ENCODE measurements at places on chromosomes 7 and 10.

GRCh38 chr10:12617191-12618175, 268.1 kb downstream of the CAMK1D start:
- peaks cover 8% of the 10 kb centered on the region for H3K4me1 ChIP-seq
- H3K27ac ChIP-seq = no peak overlapping the region
- H3K36me3 ChIP-seq = peaks cover under 1% of the 10 kb centered on the region

DNA sequence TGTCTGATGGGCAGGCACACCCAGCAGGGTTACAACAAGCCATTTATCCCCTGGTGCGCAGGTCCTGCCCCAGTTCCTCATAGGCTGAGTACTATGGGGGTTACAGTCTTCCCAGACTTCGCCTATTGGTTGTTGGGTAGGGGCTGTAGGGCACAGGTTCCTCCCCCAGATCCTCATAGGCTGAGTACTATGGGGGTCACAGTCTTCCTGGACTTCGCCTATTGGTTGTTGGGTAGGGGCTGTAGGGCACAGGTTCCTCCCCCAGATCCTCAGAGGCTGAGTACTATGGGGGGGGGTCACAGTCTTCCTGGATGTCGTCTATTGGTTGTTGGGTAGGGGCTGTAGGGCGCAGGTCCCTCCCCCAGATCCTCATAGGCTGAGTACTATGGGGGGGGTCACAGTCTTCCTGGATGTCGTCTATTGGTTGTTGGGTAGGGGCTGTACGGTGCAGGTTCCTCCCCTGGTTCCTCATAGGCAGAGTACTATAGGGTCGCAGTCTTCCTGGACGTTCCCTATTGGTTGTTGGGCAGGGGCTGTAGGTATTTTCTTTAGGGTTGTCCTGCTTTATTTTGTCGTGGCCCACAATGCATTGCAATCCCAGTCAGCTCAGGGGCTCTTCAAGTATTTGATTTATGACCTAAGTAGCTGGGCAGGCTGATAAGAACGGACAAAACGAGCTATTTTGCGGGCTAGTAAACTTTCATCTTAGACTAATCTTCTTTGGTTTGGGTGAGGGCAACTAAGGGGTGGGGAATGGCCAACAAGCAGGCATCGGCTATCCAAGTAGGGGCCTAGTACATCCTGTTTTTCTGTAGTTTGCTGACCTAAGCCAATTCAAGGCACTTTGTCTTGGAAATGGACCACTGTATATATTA, 3.4 kb downstream of the LRRC27 start:
- no peak overlapping the region for H3K4me3 ChIP-seq
- peaks cover 5% of the 10 kb centered on the region for H3K36me3 ChIP-seq
- no peak overlapping the region for H3K27ac ChIP-seq
- H3K27me3 ChIP-seq = peaks cover 1% of the 10 kb centered on the region
- no peak for DNase-seq

GRCh38 chr7:138431517-138431916, 28.5 kb upstream of the TRIM24 start:
- peaks cover 3% of the 10 kb centered on the region for H3K27me3 ChIP-seq
- no peak for DNase-seq
- peaks cover 2% of the 10 kb centered on the region for H3K36me3 ChIP-seq
- H3K4me1 ChIP-seq = no peaks in the 10 kb centered on the region
- H3K4me3 ChIP-seq = no peak overlapping the region

DNA sequence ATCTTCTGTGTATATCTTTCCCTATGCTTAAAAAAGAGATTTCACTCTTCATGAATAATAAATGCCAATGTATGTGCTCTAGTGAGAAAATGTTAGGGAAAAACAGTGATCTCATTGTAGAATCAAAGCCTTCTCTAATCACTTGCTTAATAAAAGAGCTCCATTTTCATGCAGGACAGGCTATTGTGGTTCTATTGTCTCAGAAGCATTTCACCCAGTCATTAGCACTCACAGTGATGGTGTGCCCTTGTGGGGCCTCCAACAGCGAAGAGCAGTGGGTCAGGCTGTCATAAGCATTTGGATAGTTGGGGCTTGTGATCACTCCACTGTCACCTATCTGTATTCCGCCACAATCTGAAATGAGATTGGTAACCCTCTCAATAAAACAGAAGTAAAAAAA, 83.9 kb upstream of the RSU1 start:
- no peaks in the 10 kb centered on the region for H3K27me3 ChIP-seq
- peaks cover 5% of the 10 kb centered on the region for H3K4me1 ChIP-seq
- H3K27ac ChIP-seq = no peak overlapping the region

DNA sequence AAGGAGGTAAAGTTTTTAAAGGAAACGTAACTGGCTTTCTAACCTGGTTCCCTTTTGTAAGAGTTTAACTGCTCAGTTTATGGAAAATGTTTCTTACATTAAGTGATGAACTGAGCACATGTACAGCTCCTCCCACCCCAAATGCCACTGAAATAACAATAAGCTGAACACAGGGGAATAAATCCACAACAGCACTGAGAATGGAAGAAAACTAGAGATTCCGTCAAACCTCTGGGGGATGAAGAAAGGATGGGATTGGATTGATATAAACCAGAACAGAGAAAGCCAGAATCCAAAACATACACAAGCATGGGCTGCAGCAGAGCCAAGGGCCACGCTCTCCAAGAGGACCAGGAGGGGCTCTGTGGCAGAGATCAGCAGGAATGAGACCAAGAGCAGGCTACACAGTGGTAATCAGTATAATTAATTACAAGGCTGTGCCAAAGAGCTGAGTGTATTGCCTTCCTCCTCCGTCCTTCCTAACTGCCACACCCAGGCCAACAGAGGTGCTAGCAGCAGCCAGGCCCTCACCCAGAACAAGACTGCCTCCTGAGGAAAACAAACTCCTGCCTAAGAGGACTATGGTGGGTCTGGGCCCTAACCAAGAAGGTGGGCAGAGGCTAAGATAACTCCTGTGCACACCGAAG, 73.9 kb downstream of the KIAA1549 start:
- H3K4me3 ChIP-seq = no peak overlapping the region
- no peak for DNase-seq
- H3K27ac ChIP-seq = no peak overlapping the region
- no peaks in the 10 kb centered on the region for H3K36me3 ChIP-seq

- no peaks in the 10 kb centered on the region for H3K36me3 ChIP-seq
- H3K4me1 ChIP-seq = no peaks in the 10 kb centered on the region
Measured at GRCh38 chr7:34596887-34597286, 61.1 kb upstream of the NPSR1 start.

- no peak overlapping the region for H3K27ac ChIP-seq
- no peak for DNase-seq
- H3K36me3 ChIP-seq = no peaks in the 10 kb centered on the region
- no peaks in the 10 kb centered on the region for H3K4me1 ChIP-seq
Measured at GRCh38 chr10:572696-573095, 116.8 kb downstream of the DIP2C start.

DNA sequence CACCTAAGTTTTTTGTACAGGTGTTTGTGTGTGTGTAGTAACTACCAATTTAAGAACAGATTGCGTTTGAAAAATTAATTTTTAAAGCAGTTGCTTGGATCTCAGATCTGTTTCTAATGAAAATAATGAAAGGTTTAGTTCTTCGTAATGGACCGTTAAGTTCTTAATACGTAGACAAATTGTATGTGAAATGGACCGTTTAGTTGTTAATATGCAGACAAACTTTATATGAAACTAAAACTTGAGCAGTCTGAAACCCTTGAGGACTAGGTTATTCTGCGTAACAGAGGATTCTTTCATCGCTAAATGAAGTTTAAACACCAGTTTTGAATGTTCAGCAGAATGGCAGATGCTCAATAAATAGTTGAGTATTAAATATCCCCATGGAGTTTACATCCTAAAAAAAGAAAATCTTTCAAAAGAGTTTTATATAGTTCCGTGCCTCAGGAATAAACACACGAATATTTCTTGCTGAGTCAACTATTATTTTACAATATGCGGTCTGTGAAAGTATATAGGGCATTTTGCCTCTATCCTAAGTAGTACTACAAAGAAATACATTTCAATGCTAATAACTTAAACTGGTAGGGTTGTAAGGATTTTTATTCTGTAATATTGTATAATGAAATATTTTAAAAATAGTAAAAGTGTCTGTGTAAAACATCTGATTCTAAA, 1.2 kb downstream of the DBF4 start:
- H3K4me3 ChIP-seq = peak overlapping the region; percentile 77
- peaks cover 42% of the 10 kb centered on the region for H3K36me3 ChIP-seq
- peak overlapping the region; percentile 93 for H3K27ac ChIP-seq
- H3K27me3 ChIP-seq = no peaks in the 10 kb centered on the region
- peaks cover 45% of the 10 kb centered on the region for H3K4me1 ChIP-seq
- no peak for DNase-seq

DNA sequence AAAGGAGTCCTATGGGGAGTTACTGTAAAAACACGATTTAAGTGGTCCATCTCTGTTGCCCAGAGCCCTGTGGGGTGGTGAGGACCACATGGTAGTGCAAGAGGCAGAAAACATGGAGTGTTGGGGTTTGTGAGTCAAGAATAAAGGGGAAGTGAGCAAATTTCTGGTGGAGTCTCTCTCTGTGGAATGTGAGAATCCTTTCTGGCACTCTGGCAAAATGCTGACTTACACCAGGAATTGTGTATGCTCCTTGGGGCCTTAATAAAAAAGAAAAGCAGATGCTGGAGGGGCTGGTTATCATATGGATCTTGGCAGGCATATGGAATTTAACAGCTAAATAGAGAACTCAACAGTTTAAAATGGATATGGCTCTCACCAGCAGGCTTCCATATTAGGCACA, 486.0 kb downstream of the TNS3 start:
- H3K4me3 ChIP-seq = no peak overlapping the region
- no peak overlapping the region for H3K27ac ChIP-seq
- no peak for DNase-seq
- H3K27me3 ChIP-seq = no peaks in the 10 kb centered on the region
- H3K4me1 ChIP-seq = no peaks in the 10 kb centered on the region

- H3K36me3 ChIP-seq = no peaks in the 10 kb centered on the region
- no peaks in the 10 kb centered on the region for H3K27me3 ChIP-seq
- no peak overlapping the region for H3K27ac ChIP-seq
- no peak for DNase-seq
Measured at GRCh38 chr7:15998617-15999016, 312.1 kb upstream of the MEOX2 start.

DNA sequence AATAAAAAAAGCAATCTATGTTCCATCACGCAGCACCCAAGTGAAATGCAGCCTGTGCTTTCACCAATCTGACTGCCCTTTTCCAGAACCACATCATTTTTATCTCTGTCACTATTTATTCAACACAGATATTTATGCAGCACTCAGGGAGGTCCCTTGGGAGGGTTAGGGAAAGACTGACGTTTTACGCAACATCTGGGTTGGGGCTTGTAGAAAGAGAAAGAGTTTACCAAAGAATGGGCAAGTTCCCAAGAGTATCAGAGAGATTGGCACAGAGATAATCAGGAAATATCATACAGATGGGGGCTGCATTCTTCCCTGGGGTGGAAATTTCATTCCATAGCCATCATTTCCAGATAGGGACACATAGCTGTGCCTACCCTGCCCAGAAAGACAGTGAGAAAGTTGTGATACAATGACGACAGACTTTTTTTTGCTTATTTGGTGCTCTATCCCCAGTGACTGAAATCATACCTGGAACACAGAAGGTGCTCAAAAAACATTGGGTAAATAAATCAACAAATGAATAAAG, 474.2 kb downstream of the CALN1 start:
- no peak overlapping the region for H3K4me3 ChIP-seq
- no peaks in the 10 kb centered on the region for H3K27me3 ChIP-seq
- H3K36me3 ChIP-seq = no peaks in the 10 kb centered on the region
- no peak overlapping the region for H3K27ac ChIP-seq

GRCh38 chr7:132497098-132497497, 79.2 kb downstream of the PLXNA4 start:
- H3K27ac ChIP-seq = no peak overlapping the region
- no peaks in the 10 kb centered on the region for H3K36me3 ChIP-seq
- no peak overlapping the region for H3K4me3 ChIP-seq
- DNase-seq = no peak
- H3K27me3 ChIP-seq = no peaks in the 10 kb centered on the region

- H3K4me3 ChIP-seq = no peak overlapping the region
- H3K27ac ChIP-seq = no peak overlapping the region
- DNase-seq = no peak
Measured at GRCh38 chr10:113274176-113274829, 278.6 kb upstream of the HABP2 start.

DNA sequence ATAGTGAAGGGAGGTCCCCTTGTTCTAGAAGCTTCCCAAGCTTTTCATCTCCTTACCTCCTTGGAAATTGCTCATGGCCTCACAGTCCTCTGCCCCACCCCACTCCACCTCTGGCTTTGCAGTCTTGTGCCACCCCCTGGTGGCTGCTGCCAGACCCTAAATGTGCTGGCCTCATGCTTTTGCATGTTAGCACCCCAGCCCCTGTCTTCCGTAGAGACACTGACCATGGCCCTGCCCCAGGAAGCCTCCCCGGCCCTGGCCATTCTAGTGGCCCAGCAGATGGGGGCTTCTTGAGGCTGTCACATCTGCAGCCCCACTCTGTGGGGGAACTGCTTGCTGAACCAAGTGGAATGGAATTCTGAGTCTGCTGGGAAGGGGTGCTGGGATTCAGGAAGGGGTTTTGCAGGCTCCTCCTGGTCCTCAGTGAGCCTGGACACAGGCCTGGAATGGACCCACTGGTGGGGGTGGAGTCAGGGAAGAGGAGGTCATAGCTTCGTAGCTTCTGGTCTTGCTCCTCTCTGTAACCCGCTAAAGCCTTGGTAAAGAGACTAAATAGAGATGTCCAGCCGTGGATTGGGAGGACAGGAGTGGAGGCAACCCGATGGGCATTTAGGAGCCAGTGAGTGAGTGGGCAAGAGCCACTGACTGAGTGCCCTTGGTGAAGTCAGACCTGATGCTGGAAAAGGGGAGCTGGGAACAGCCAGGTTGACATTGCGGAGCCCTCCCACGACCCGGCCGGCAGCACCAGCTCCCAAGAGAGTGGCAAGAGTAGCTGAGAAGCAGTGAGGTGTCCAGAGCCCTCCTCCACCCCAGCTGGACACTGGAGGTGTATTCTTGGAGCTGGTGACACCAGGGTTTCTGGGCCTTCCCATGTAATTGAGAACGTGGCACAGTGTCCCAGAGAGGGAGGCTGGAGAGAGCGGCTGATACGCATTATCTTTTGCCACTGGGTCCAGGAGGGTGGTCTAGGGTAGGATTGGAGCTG, 20.9 kb downstream of the RAMP3 start:
- peaks cover 6% of the 10 kb centered on the region for H3K27me3 ChIP-seq
- peak; percentile 28 for DNase-seq

DNA sequence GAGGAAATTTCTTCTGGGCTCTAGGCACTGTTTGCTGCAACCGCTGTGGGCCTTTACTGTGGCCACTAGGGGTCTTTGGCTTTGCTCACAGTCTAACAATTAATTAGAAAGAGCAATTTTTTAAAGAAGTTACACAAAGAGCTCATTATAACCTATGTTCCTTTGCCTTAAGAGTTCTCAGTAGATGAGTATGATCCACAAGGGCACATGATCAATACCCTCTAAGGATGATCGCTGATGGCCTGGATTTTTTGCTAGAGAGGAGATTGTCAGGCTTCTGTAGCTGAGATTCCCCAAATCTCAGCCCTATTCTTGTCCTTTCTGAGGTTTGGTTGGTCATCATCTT, 80.8 kb upstream of the RHOBTB1 start:
- no peak overlapping the region for H3K27ac ChIP-seq
- no peak for DNase-seq

GRCh38 chr7:7425321-7425720, 110.4 kb downstream of the COL28A1 start:
- no peak overlapping the region for H3K27ac ChIP-seq
- H3K4me3 ChIP-seq = no peak overlapping the region
- no peak for DNase-seq
- peaks cover 5% of the 10 kb centered on the region for H3K4me1 ChIP-seq

- no peak overlapping the region for H3K27ac ChIP-seq
- H3K4me1 ChIP-seq = peaks cover 5% of the 10 kb centered on the region
- no peak overlapping the region for H3K4me3 ChIP-seq
- H3K36me3 ChIP-seq = no peaks in the 10 kb centered on the region
- DNase-seq = no peak
Measured at GRCh38 chr7:70178211-70178610, 579.9 kb downstream of the AUTS2 start.

Data from activated CD4-positive, alpha-beta memory T cell treated with anti-CD3 and anti-CD28 coated beads for 36 hours (primary cell).